ENCODE measurements at places on chromosomes 4 and X. TPM values are rescaled to one million over a fixed set of nuclear protein-coding genes. Genes with fewer than 3 reads are reported as not detected.

Gene IQCM
- not detected for total RNA-seq

Gene SULT1E1
- total RNA-seq: 1.0 TPM

Gene HTR2C
- total RNA-seq: not detected

Gene MBNL3
- 24.3 TPM for total RNA-seq

Gene SERPINA7
- not detected for total RNA-seq

Gene EDNRA
- 25.7 TPM for total RNA-seq

Gene KCNE5
- total RNA-seq: not detected

Gene PABPC1L2A
- total RNA-seq: not detected

Gene RPGR
- 15.2 TPM for total RNA-seq

Gene CT45A3
- not detected for total RNA-seq

Gene CT45A10
- total RNA-seq: not detected

Gene UCP1
- total RNA-seq: not detected

Gene PITX2
- total RNA-seq: not detected

DNA sequence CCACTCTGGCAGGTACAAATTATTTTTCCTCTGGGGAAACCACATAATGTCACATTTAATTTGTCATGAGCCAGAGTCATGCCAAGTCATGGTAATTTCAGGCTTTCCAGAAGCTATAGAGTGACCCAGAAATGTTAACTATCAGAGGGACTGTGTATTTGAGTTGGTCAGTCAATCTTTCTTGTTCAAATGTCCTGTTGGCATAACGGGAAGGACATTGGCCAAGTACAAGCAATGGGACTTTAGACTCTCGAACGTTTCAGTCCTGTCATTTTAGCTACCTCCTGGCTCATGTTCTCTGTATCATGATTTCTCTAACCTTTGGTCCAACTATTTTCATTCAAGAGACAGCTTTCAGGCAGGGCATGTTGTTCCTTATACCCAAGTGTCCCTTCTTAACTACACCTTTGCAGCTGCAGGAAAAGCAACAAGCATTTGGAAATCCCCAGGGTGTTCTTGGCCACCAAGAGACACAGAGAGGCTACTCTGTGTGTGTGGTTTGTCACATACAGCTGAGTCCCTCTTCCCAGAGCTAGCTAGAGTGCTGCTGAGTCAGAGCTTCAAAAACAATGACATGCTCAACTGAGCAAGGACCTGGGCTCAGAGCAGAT lies 142.6 kb downstream of the EGF start:
- DNase-seq: no peak

DNA sequence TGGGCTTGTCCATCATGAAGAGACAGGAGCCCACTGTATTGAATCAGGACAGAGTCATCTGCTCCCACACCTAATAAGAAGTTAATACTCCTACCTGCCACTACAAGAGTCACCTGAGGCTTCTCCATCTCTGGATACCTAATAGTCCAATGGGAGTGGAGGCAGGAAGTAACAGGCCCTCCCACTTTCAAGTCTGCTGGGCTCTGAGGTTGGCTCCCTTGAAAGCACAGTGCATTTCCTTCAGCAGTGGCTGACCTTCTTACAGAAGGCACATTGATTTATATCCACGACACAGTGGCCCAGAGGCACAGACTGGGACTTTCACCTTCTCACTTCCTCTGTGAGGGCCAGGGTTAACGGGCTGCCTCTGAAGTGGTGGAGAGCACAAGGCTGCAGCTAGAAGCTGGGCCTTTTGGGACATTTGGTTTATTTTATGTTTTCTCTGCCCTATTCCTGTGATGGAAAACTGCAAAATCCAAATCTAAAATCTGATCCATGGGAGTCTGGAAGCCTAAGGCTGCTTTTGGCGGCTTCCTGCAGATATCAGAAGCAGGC lies 38.1 kb downstream of the FRG2 start:
- DNase-seq: no peak

GRCh38 chrX:134144231-134144630 lies 92.8 kb upstream of the CCDC160 start:
- DNase-seq: no peak

DNA sequence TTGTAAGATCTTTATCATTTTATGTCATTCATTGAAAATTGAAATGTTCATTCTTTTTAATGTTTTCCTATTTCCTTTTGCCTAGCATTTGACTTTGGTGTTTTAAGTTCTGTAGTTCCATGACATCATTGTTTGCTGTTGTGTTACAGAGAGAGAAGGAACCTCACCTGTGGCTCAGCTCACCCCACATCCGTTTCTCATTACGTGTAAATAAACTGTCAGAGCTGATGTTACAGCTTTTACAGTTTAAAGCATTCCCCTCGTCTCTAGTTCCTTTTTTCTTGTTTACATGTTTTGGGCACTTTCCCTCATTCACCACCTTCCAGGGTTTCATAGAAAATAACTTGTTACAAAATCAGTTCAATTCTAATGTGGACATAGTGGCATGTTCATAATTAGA lies 137.2 kb downstream of the FNIP2 start:
- DNase-seq: no peak

GRCh38 chrX:72046447-72046846 lies 85.3 kb downstream of the RTL5 start:
- DNase-seq: no peak

GRCh38 chr4:119211867-119212233 lies 663 bp upstream of the USP53 start:
- no peak for DNase-seq

DNA sequence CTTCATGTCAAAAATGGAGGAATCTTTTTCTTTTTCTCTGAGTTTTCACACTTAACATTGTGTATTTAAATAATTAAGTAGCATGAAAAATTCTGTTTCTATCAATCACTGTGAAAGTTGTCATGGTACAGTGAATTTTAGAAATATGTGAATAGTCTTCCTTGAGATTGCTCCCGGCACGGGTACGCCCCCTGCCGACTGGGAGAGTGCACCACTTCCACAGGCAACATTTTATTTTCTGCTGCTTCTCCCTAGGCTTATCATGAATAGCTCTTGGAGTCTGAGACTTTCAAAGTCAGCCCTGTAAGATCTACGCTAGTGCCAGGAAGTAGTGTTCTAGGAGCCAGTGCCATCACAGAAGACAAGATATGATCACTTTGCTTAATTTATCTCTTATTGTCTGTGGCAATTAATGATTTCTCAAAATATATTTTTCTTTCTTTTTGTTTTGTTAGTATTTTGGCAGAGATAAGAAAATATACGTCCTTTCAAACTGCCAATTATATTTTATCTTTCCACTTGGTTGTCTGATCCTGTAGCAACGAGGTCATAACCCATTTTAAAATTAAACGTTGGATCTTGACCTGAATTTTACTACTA lies 763.8 kb upstream of the AADAT start:
- DNase-seq: peak; percentile 41

GRCh38 chr4:3481113-3481531 lies 18.0 kb downstream of the DOK7 start:
- no peak for DNase-seq

GRCh38 chr4:7392438-7393421 lies 42.0 kb downstream of the PSAPL1 start:
- peak; percentile 41 for DNase-seq

DNA sequence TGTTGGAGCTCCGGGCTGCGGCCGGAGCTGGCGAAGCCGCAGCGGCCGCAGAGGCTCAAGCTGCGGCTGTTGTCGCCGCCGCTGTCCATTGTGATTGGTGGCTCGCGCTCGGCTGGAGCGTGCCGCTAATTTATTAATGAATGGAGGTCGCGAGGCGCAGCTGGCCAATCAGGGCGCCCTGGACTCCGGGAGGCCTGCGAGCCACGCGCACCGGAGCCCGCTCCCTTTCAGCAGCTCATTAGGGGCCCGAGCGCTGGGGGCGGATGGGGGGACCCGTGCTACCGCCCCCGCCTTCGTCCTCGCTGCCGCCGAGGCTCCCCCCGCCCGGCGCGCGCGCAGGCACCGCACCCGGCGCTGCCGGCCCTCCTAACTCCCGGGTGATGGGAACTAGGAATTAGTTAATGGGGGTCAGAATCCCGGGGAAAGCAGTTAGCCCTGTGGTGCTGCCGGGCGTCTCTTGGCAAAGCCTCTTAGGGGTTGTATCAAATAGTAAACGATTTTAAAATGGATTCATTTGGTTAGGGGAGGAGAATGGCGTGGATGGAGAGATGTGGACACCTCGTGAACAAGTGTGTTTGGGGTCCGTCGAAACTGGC lies 589 bp upstream of the NEUROG2 start:
- DNase-seq: no peak

DNA sequence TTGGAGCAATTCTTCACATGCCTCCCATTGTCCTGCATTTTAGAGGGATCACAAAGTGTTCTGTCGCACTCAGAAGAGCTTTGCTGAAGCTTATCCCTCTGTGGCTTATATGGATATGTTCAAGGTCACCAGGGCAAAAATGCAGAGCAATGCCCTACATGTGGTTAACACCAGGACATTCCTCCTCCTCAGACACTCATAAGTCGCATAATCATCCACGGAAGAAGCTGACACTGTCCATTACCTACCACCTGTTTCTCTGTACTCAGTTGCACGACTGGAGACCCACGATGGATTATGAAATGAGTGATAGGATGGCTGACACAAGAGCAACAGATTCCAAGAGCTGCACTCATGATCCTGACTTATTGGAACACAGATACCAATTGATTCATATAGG lies 68.7 kb upstream of the PRDX4 start:
- DNase-seq: no peak

DNA sequence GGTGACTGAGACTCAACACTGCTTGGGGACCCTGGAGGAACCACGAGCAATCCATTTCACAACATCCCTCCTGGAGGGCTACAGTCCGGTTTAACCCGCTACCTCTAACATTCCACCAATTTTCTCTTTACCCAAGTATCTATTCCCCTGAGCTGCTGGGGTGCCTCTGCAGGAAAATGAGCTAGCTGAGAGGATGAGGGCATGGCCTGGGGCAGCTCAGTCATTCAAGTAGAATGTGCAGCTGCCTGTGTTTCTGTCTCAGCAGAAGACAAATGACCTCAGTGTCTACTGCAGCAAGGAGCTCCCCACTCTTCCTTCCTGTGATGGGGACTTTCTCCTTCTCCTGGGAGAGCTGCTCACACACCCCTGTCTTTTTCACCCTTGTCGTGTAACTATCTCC lies 120.8 kb downstream of the ZNF518B start:
- no peak for DNase-seq

DNA sequence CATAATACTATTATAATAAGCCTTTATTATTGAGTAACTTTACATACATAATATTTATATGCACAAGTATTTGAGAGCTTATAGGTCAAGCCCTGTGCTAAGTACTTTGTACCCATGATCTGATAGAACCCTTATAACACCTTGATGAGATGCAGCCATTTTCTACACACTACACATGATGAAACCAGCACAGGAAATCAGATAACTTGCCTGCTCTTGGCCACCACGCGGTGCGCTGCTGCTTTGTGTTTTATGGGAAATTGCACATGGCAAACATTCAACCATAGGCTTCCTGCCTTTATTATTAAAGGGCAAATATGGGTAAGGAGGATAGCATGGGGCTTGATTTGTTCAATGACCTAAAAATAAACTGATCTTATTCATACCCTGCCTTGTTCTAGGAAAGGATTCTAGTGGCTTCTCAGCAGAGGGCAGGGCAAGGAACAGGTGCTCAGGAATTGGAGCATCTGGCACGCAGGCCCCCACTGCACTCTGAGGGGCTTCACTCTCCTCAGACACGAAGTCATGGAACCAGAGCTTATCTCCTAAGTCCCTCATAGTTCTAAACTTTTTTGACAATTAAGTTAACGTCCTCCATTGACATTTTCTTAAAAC lies 31.6 kb upstream of the NAP1L5 start:
- no peak for DNase-seq

- no peak for DNase-seq
Observed at GRCh38 chr4:105483840-105484239, 10.0 kb upstream of the PPA2 start.
